Brain (organoid and tissue), 16 donors: ENCODE measurements at places on chromosomes 3 and 15.

DNA sequence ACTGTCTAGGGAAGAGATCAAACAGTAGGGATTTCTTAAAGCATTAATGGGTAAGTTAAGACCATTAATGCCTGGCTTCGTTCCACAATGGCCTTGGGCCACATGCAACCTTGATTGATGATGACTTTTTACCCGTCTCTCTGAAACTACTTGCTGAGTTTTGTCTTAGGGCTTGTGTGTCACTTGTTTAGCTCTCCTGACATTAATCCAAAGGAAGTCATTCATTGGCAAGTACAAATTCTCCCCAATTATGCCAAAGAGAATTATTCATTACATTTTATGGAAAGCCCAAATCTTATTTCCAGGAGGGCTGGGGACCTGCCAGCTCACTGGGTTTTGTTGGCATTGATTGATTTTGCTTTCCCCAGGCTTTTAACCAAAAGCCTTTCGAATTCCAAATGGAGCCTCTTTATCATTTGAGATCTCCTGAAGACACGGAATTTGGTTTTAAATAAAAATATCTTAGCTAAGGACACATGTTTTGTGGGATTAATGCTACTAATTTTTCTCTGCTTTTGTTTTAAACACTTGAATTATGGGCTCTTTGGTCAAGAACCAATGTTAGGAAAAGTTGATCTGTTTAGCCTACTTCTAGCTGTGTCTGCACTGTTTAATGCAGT, 40.7 kb downstream of the SERPINI1 start:
- DNase-seq, result peak; percentile 28

- peak; percentile 77 for DNase-seq
These were observed 644 bp downstream of the ZNF609 start for GRCh38 chr15:64460724-64461720.

DNA sequence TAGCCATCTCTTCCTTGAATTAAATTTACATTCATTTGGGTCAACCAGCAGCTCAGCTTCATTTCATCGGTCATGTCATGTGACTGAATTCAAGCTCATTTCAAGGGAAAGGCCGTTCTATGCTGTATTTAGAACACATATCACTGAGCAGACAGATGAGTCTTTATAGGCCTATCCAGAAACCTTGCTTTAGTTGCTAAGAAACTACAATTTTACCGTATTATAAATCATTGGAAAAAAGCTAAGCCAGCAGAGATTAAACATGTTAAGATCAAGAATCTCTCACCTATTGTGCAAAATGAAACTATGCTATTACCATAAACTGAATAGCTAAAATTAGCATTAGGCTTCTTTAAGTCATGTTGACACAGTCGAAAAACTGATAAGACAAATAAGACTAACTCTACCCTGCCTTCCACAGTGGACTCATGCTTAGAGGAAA, 2.2 kb downstream of the NPTN start:
- peak; percentile 44 for DNase-seq

DNA sequence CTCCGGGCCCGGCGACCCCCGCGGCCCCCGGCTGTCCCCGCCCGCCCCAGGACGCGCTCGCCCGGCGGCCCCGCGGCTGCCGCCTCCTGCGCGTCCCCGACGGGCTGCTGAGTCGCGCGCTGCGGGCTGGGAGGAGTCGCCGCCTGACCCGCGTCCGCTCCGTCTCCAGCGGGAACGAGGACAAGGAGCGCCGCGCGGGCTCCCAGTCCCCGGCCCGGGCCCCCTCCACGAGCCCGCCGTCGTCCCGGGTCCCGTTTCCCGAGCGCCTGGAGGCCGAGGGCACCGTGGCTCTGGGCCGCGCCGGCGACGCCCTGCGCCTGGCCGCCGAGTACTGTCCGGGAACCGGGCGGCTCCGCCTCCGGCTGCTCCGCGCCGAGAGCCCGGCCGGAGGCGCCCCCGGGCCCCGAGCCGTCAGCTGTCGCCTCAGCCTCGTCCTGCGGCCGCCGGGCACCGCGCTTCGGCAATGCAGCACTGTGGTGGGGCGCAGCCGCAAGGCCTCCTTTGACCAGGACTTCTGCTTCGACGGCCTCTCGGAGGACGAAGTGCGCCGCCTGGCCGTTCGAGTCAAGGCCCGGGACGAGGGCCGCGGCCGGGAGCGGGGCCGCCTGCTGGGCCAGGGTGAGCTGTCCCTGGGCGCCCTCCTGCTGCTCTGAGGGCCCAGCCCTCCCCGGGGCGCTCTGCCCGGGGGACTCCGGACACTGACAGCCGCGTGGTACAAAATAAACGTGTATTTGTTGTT, 1.5 kb downstream of the C2CD4A start:
- DNase-seq, result peak; percentile 16

- DNase-seq, result no peak
These were observed 45.1 kb downstream of the LRRC28 start for GRCh38 chr15:99296386-99296785.

GRCh38 chr3:9866639-9867038, 13.4 kb downstream of the CIDEC start:
- no peak for DNase-seq

- no peak for DNase-seq
These were observed 35.6 kb upstream of the LIPC start for GRCh38 chr15:58396181-58396580.

DNA sequence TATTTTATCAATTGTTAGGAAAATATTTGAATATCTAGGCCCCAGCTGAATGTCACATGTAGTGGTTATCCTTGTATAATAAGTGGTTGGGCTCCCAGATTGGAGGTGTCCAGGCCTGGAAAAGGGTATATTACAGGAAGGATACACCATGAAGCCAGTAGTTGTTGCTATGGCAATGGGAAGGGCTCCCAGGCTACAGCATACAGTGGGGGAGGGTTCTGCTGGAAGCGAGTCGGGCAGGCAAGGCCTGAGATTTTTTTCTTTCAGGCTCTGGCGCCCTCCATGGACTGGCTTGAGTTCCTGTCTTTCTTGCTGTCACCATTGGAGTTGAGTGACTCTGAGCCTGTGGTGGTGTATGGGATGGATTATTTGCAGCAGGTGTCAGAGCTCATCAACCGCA, 8.9 kb downstream of the ECE2 start:
- peak; percentile 94 for DNase-seq

- no peak for DNase-seq
These were observed 20.5 kb upstream of the LRRN1 start for GRCh38 chr3:3778641-3779270.
